ENCODE measurements at places on chromosomes 1 and 21.
A peak's percentile ranks its signal among the peaks of the same experiment; 100 is the strongest.

DNA sequence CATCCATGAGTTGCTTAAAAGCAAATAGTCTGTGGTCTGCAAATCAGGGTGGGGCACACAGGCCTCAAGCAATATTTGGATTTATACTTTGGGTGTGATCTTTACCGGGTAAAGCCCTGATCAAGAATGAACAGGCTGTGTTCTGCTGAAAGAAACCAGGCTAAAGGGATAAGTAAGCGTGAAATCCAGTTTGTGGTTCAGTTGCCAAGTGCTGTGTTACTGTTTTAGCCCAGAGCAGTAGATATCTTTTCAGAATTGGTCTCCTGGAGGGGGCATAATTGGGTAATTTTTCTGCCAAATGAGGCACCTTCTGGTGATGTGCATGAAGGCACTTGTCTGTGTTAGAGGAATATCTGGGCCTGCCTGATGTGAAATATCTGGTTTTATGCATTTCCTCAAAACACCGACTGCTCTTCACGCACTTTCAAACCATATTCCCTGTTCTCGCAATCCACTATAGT lies 21.4 kb downstream of the AIM2 start:
- no peak for DNase-seq

DNA sequence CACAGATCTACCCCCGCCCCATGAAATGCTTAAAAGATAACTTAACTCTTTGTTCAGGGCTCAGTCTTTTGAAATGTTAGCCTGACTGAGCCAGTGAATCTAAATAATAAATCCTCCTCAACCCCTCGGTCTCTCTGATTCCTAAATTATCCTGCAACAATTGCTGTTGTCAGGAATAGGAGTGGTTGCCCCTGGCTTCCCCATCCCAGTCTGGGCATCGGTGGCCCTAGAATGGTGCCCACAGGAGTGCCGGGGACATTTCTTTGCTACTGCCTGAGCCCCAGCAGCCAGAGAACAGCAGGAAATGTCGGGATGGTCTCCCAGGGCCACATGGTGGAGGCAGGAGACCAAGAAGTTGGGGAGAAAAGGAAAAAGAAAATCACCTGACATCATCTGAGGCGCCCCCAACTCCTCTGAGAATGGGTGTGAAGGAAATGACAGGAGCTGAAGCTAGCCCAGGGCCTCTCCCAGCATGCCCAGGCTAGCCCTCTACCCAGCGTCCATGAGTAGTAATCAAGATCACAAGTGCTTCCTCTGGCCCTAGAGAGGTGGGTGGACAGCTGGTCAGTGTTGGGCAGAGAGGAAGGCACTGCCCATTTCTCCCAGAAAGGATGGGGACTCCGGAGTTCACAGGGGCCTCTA lies 1.6 kb downstream of the PADI4 start:
- no peak for DNase-seq

DNA sequence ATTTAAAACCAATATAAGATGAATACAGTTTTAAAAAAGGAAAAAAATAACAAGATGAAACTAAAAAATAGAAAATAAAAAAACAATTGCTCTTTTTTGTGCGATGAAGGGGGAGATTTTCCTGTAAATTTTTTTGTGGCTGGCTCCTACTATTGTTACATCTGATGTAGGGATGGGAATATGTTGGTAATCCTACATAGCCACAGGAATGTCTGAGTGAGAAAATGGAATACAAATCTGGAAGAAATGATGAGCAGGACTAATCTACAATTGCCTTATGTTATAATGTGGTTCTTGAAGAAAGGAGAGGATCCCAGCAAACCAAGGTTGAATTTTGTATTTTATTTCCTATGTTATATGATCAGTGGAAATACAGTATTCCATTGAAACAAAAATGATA lies 40.9 kb downstream of the ATP6V1G3 start:
- DNase-seq = no peak

DNA sequence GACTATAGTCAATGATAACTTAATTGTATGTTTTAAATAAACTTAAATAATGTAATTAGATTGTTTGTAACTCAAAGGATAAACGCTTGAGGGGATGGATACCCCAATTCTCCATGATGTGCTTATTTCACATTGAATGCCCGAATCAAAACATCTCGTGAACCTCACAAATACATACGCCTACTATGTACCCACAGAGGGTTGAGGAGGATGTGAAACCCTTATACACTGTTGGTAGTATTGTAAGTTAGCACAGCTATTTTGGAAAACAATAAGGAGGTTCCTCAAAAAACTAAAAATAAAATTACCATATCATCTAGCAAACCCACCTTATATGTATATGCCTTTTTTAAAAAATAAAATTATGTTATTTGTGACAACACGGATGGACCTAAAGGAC lies 198.6 kb downstream of the MRPL39 start:
- DNase-seq = no peak

- no peak for DNase-seq
Observed at GRCh38 chr1:109269981-109270622, 12.8 kb downstream of the PSRC1 start.

DNA sequence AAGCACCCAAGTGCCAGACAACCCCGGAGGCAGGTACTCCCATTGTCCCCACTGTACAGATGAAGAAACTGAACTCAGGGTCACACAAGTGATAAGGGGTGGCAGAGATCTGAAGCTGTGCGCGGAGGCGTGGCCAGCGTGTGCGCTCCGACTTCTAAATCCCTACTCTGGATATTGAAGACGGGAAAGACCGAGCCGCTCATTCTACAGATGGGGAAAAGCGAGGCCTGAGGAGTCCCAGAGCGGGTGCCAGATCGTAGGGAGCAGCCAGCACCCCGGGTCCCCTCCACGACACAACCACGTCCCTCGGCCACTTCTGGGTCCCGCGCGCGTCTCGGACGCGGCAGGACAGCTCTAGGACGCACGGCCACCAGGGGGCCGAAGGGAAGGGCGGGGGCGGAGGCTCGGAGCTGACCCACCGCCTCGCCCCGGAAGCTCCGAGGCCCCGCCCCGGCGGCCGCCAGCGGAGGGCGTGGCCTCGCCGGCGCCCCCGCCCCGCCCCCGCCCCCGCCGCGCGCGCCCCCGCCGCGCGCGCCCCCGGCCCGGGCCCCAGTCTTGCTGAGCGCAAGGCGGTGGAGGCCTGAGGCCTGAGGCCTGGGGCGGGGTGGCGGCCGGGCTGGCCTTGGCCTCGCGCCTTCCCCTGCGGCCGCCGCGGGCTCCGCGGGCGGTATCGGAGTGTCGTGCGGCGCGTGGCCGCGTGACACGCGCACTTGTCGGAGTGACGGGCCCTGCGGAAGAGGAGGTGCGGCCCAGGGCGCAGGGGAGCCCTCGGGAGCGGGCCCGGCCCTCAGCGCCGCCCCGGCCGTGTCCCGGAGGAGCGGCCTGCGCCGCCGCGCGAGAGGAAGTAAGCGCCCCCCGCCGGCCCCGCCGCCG lies at the start of gene H6PD:
Gene H6PD (plus strand): TSS at position 552 of the 873 bp plus-strand sequence. CDS start 10,161 bp downstream, outside the sequence.
- peak; percentile 72 for DNase-seq

DNA sequence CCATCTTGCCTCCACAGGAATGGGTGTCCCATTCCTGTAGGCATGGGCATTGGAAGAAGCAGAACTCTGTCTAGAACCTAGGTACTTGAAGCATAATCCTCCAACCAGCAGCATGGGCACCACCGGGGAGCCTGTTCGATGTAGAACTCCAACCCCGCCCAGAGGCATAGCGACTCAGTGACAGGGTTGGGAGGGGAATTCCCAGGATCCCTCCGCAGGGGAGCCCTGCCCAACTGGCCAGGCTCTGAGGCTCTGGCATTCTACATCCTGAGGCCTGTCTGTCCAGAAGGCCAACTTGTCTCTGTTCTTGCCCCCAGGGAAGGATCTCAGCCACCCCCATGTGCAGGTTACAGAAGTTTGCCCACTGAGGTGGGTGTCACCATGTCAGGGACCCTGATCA lies 38.2 kb downstream of the CACNA1S start:
- no peak for DNase-seq

All from NCI-H1417 (cell line).